H1 (cell line): ENCODE measurements at places on chromosomes 3 and 15. TPM values are rescaled to one million over a fixed set of nuclear protein-coding genes. Genes with fewer than 3 reads are reported as not detected.

LOXL1 gene
- 14.4 and 22.7 TPM in 2 replicates for polyA plus RNA-seq

SI gene
- polyA plus RNA-seq, result not detected in 2 replicates

- H3K27ac ChIP-seq, result no peak overlapping the region
- no peaks in the 10 kb centered on the region for H3K4me1 ChIP-seq
- no peaks in the 10 kb centered on the region for H3K36me3 ChIP-seq
- H3K4me3 ChIP-seq, result no peak overlapping the region
- DNase-seq, result no peak
These were observed 593.4 kb upstream of the ZNF717 start for GRCh38 chr3:76378789-76379188.

TRA2B gene
- 206 and 251 TPM in 2 replicates for polyA plus RNA-seq

DNA sequence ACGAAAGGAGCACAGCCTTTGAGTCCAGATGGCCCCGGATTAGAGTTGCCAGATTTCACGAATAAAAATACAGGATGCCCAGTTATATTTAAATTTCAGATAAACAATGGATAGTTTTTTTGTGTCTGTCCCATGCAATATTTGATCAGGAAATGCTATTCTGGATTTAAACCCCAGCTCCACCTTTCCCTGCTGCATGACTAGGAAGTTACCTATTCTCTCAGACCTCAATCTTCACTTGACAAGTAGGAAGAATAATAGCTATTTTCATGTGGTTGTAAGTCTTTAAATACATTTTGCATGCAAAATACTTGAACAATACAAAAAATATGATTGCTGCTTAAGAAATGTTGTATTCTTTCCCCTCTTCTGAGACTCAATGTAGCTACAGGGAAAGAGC, 125.3 kb upstream of the P2RY1 start:
- no peaks in the 10 kb centered on the region for H3K36me3 ChIP-seq
- no peaks in the 10 kb centered on the region for H3K4me1 ChIP-seq
- DNase-seq, result no peak
- no peak overlapping the region for H3K4me3 ChIP-seq
- H3K27ac ChIP-seq, result no peak overlapping the region

LRCH3 gene
- 58.4 and 81.0 TPM in 2 replicates for polyA plus RNA-seq

NRG4 gene
- 0.02 and 0.24 TPM in 2 replicates for polyA plus RNA-seq

DNA sequence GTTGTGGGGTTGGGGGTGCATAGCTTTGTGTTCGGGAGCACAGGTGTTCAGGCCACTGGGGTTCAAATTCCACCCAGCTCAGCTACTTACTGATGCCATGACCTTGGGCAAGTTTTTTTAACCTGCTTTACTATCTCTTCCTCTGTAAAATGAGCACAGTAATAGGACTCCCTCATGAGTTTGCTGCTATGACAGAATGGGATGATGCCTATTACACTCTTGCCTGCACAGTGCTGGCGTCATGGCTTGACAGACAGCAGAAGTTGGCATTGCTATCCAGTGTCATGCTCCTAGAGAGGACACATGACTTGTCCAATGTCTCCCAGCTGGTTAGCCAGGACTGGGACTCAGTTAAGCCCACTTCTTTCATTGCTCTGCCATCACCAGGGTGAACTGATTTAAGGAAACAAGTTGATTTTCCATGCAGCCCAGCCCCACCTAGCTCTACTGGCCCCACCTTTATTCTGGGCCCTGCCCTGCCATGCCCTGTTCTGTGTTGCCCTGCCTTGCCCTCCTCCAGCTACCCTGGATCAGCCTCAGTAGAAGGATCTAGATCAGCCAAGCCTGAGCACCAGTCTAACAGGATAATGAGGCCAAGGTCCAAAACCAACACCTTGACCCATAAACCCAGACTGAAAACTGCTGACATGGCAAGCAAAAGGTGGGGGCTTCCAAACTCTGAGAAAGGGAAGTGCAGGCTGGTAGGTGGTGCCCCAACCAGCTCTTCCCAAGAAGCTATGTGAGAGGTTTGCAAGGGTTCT, 155.8 kb upstream of the ATP11B start:
- no peak for DNase-seq
- H3K27me3 ChIP-seq, result no peaks in the 10 kb centered on the region
- H3K4me1 ChIP-seq, result peaks cover 2% of the 10 kb centered on the region

ATP13A5 gene
- not detected in 2 replicates for polyA plus RNA-seq

DNA sequence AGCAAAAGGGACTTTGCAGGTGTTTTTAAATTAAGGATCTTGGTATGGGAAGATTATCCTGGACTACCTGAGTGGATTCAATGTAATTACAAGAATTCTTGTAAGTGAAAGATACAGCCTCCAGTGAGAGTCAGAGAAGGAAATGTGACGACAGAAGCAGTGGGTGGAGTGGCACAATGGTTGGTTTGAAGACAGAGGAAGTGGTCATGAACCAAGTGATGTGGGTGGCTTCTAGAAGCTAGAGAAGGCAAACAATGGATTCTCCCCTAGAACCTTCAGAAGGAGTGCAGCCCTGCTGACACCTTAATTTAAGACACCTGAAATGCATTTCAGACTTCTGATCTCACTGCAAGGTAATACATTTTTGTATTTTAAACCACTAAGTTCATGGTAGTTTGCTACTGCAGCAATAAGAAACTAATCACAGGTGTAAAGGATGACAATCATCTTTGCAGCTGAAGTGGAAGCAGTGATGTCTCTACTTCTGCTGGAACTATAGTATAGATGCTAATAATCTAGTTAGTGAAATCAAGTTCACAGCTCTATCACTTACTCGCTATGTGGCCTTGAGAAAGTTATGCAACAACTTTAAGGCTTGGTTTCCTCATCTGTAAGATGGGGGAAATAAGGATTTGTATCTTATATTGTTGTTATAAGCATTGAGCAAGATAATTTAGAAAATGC, 403.4 kb upstream of the SUCLG2 start:
- no peaks in the 10 kb centered on the region for H3K4me1 ChIP-seq
- no peak for DNase-seq
- H3K27ac ChIP-seq, result no peak overlapping the region
- H3K27me3 ChIP-seq, result no peaks in the 10 kb centered on the region
- no peaks in the 10 kb centered on the region for H3K36me3 ChIP-seq
- H3K4me3 ChIP-seq, result no peak overlapping the region

SELENOK gene
- polyA plus RNA-seq, result 12.6 and 26.9 TPM in 2 replicates

DNA sequence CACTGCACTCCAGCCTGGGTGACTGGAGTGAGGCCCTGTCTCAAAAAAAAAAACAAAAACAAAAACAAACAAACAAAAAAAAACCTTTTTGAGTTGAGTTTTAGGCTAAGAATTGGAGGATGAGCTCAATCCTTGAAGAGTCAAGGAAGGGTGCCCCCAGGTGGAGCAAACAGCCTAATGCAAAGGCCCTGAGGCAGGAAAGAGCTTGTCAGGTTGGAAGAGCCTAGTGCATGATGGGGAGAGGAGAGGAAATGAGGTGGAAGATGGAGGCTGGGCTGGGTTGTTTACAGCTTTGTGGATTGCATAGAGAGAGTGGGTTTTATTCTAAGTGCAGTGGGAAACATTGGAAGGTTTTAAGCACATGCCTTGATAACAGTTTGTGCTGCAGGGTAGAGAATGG, 2.1 kb upstream of the SNX22 start:
- peaks cover 17% of the 10 kb centered on the region for H3K27me3 ChIP-seq
- no peak overlapping the region for H3K27ac ChIP-seq
- H3K4me3 ChIP-seq, result no peak overlapping the region
- no peaks in the 10 kb centered on the region for H3K36me3 ChIP-seq

TMOD2 gene
- polyA plus RNA-seq, result 0.58 and 0.80 TPM in 2 replicates

- no peak overlapping the region for H3K27ac ChIP-seq
- no peak for DNase-seq
- H3K4me1 ChIP-seq, result peaks cover 2% of the 10 kb centered on the region; the same call in 1 of the 2 replicates
- H3K36me3 ChIP-seq, result peaks cover 8% of the 10 kb centered on the region; the same call in 1 of the 2 replicates
- H3K27me3 ChIP-seq, result peaks cover 44% of the 10 kb centered on the region
These were observed 4.8 kb downstream of the VWA5B2 start for GRCh38 chr3:184234224-184234623.

DNA sequence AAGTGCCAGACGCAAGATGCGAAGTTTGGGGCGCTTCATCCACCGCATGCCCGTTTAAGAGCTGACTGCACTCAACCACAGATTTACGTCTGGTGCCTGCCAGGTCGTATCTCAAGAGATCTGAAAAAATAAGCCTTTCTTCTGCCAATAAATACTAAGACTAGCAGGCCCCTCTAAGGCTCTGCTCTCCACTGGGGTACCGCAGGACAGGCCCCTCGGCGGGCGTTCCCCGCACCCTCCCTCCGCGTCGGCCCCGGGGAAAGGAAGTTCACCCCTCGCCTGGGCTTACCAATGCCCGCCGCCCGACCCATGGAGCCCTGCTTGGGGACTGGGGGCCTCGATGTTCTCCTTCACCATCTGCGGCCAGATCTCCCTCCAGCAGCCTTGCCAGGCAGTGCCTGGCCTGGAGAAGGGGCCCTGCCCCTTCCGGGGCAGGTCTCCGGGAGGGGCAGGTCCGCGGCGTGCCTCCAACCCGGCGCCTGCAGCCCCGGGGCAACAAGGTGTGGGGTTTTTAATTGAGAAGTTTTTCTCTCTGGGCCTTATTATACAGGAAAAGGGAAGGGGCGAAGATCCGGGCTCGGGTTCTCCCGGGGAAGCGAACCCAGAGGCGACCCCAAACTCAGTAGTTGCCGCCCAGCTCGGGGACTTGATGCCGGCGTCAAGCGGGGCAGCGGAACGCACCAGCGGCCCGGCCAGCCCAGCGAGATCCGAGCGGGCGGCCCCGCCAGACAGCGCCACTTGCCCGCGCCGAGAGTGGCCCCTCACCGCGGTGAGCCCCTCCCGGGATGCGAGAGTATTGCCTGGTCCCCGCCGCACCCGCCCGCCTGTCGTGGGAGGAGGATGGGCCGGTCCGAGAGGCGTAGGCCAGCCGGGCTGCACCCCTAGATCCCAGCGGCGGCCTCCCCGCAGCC, 735 bp downstream of the GOLGA8B start:
- H3K4me1 ChIP-seq, result no peaks in the 10 kb centered on the region
- peak overlapping the region; percentile 64 for H3K4me3 ChIP-seq
- H3K27me3 ChIP-seq, result peaks cover 15% of the 10 kb centered on the region
- H3K27ac ChIP-seq, result no peak overlapping the region
- H3K36me3 ChIP-seq, result no peaks in the 10 kb centered on the region

- peaks cover 4% of the 10 kb centered on the region for H3K36me3 ChIP-seq
- no peaks in the 10 kb centered on the region for H3K27me3 ChIP-seq
- no peak for DNase-seq
- peak overlapping the region; percentile 90 for H3K4me3 ChIP-seq
- 0 out of 2 replicates have a peak overlapping the region, but pooled peaks have one; percentile 8 for H3K27ac ChIP-seq
- peaks cover 3% of the 10 kb centered on the region for H3K4me1 ChIP-seq
These were observed 897 bp downstream of the RAD54L2 start for GRCh38 chr3:51539291-51539941.

- no peaks in the 10 kb centered on the region for H3K4me1 ChIP-seq
- peaks cover 27% of the 10 kb centered on the region for H3K36me3 ChIP-seq
- DNase-seq, result no peak
- H3K27me3 ChIP-seq, result no peaks in the 10 kb centered on the region
- H3K27ac ChIP-seq, result no peak overlapping the region
These were observed 8.1 kb downstream of the ABCF3 start for GRCh38 chr3:184193991-184194539.

DNA sequence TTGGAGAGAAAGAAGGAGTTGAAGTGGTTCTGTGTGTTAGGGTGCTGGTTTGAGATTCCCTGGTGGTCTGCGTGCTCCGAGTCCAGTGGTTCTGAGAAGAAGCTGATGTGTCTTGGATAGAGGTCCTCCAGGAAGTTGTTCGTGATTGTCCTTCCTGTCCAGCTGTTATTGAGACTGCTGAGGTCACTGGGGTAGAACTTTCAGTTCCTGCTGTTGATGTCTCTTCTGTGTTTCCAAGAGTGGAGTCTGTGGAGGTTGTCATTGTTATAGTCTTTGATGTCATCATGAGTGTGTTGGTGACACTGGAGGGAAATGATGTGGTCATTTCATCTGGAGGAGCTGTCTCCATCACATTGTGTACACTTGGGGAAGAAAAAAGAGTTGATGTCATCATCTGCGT, 20.8 kb downstream of the MUC4 start:
- no peak overlapping the region for H3K27ac ChIP-seq
- no peaks in the 10 kb centered on the region for H3K4me1 ChIP-seq
- H3K4me3 ChIP-seq, result no peak overlapping the region
- H3K36me3 ChIP-seq, result no peaks in the 10 kb centered on the region
- DNase-seq, result no peak
- H3K27me3 ChIP-seq, result no peaks in the 10 kb centered on the region

XIRP1 gene
- polyA plus RNA-seq, result not detected in 2 replicates

DNA sequence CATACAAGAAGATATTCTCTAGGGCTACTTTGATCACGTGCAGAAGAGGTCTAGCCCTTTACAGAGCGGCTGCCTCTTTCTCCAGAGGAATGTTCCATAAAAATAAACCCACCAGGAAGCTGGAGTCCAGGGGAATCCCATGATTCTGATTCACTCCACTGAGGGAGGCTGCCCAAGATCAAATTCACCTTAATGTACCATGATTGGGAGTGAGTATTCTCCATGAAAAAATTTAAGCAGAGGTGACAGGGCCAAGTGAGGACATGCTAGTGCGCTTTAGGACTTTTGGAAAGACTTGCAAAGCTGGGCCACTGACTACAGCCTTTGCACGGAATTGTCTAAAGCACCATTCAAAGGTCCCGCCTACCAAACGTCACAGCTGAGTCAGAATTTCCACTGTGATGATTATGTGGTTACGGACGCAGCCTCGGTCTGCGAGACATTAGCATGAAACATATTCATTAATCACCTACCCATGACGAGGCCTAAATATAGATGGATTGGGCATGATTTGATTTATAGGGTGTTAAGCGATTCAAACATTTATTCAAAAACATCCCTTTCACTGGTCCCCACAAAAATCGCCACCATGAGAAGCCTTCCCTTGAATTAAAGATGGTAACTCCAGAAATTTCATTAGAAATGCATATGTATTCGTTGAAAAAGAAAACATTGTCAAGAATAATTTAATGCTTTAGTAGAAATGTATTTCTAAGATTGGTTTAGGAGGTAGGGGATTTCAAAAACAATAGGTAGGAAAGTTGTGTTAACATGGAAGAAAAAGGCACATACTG, 152.6 kb downstream of the GREM1 start:
- no peak overlapping the region for H3K4me3 ChIP-seq
- H3K27me3 ChIP-seq, result no peaks in the 10 kb centered on the region
- no peaks in the 10 kb centered on the region for H3K4me1 ChIP-seq
- no peaks in the 10 kb centered on the region for H3K36me3 ChIP-seq
- no peak overlapping the region for H3K27ac ChIP-seq
- no peak for DNase-seq

DNA sequence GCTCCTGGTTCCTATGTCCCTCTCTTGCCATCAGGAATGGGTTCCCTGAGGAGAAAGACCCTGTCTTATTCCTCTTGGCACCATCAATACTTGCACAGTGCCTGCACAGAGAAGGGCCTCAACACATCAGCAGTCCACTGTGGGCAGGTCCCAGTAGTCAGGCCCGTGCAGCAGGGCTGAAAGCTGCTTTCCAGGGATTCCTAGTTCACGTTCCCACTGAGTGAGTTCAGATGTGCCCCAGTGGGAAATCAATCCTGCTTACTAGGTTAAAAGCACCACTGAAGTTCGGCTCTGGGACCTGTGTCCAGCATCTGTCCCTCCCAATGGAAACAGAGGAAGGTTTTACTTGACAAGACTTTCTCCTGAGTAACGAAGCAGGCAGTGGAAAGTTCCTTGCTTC, 15.7 kb downstream of the RAB43 start:
- no peaks in the 10 kb centered on the region for H3K4me1 ChIP-seq
- H3K36me3 ChIP-seq, result no peaks in the 10 kb centered on the region
- H3K4me3 ChIP-seq, result no peak overlapping the region
- no peak for DNase-seq
- no peak overlapping the region for H3K27ac ChIP-seq
- no peaks in the 10 kb centered on the region for H3K27me3 ChIP-seq

ZNF660 gene
- 2.0 and 3.1 TPM in 2 replicates for polyA plus RNA-seq

- H3K27ac ChIP-seq, result no peak overlapping the region
- H3K4me1 ChIP-seq, result no peaks in the 10 kb centered on the region
- H3K27me3 ChIP-seq, result no peaks in the 10 kb centered on the region
- DNase-seq, result no peak
- no peak overlapping the region for H3K4me3 ChIP-seq
These were observed 532.5 kb upstream of the KCNMB2 start for GRCh38 chr3:178003756-178004155.
